ENCODE measurements at places on chromosomes 11 and 22. TPM values are rescaled to one million over a fixed set of nuclear protein-coding genes. Genes with fewer than 3 reads are reported as not detected.

P2RY2 gene
- total RNA-seq, result 2.1 TPM

IGLL5 gene
- total RNA-seq, result 3.4 TPM

NUDT8 gene
- total RNA-seq, result 21.8 TPM

GPR152 gene
- total RNA-seq, result not detected

TKFC gene
- 38.6 TPM for total RNA-seq

IMMP1L gene
- total RNA-seq, result 15.3 TPM

RFPL2 gene
- not detected for total RNA-seq

UBASH3B gene
- 0.78 TPM for total RNA-seq

GDPD4 gene
- not detected for total RNA-seq

ZBTB16 gene
- 96.5 TPM for total RNA-seq

CARNS1 gene
- total RNA-seq, result 2.1 TPM

RAG1 gene
- 0.33 TPM for total RNA-seq

DNA sequence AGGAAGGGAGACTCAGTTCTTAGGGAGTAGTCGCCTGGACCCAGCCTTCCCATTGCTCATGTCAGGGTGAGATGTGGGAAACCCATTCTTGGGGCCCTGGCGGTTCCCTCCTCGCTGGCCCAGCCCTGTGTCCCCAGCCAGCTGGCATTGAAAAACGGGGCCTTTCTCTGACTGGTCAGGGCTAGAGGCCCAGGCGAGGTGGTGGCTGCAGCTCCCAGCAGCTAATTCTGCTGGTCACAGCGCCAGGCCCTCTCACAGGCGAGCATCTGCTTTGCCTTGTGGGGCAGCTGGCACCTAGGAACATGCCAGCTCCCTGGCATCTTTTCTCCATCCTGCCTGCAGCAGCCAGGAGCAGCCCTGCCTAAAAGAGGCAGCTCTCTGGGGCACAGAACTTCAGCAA lies 20.1 kb downstream of the TSPAN18 start:
- H3K27me3 ChIP-seq, result no peaks in the 10 kb centered on the region
- no peak for DNase-seq
- no peaks in the 10 kb centered on the region for H3K4me1 ChIP-seq
- H3K36me3 ChIP-seq, result no peaks in the 10 kb centered on the region
- no peak overlapping the region for H3K27ac ChIP-seq
- H3K4me3 ChIP-seq, result no peak overlapping the region

DNA sequence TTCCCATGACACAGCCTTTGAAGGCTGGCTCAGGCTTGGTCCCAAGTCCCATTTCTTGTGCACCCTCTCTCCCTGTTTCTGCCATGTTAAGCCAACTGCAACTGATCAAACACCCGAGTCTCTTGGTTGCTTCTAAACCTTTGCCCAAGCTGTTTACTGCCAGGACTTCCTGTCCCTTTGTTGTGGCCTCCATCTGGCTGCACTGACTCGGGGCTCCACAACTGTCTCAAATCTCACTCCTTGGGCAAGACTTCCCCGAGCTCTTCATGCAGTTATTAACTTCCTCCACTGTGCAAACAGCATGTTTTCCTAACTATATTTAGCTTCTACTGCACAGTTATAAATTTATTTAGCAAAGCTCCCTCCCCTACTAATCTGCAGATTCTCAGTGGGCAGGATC lies 4.3 kb downstream of the VPREB1 start:
- no peaks in the 10 kb centered on the region for H3K36me3 ChIP-seq
- H3K4me3 ChIP-seq, result no peak overlapping the region
- H3K4me1 ChIP-seq, result no peaks in the 10 kb centered on the region
- no peak overlapping the region for H3K27ac ChIP-seq
- no peak for DNase-seq
- H3K27me3 ChIP-seq, result no peaks in the 10 kb centered on the region

GRCh38 chr11:2418693-2419360 lies 18.3 kb downstream of the TSSC4 start:
- H3K36me3 ChIP-seq, result no peaks in the 10 kb centered on the region
- no peak overlapping the region for H3K27ac ChIP-seq
- no peak overlapping the region for H3K4me3 ChIP-seq
- DNase-seq, result no peak
- H3K4me1 ChIP-seq, result peaks cover 14% of the 10 kb centered on the region

- H3K27me3 ChIP-seq, result no peaks in the 10 kb centered on the region
- peaks cover 25% of the 10 kb centered on the region for H3K36me3 ChIP-seq
- no peak overlapping the region for H3K27ac ChIP-seq
- no peaks in the 10 kb centered on the region for H3K4me1 ChIP-seq
- DNase-seq, result no peak
These were observed 25.5 kb downstream of the CTTN start for GRCh38 chr11:70423523-70424505.

DNA sequence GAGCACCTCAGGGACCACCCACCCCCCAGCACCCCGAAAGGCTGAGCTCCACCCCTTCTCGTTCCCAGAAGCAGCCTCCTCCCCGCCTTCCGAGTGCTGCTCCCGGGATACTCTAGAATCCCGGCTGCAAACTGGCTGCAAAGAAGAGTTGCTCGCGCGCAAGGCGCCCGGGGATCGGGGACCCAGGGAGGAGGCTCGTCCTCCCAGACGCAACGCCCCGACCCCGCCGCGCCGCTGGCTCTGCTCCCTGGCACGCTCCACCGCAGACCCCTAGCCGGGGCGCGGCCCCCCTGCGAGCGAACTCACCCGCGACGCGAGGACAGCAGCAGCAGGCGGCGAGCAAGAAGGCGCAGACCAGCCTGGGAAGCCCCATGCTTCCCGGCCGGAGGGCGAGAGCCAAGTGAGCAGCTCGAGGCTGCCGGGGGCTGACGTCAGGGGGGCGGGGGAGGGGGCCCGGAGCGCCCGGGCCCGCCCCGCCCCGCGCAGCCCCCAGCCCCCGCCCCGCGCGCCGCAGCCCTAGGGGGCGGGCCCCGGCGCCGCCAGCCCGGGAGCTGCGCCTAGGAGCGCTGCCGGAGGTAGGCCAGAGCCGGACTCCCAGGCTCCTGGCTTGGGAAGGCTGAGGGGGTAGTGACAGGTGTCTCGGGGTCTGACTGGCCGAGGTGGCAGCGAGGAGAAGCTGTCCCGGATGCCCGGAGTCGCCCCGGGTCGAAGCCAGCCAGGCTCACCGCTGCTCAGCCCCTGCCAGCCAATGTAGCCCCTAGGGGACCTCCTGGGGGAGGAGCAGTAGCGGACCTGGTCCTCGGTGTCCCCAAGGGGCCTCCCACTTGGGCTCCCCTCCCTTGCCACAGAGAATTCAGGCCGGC lies at the start of gene MCAM:
MCAM (minus strand) TSS at position 402 of the 863 bp plus-strand sequence; CDS start at position 373, 29 bp downstream.
- peak; percentile 41 for DNase-seq
- peak within 1 kb of the TSS; percentile 80 for H3K27ac ChIP-seq
- peak within 1 kb of the TSS; percentile 41 for H3K4me3 ChIP-seq
- no peaks in the 10 kb centered on the region for H3K36me3 ChIP-seq
- H3K27me3 ChIP-seq, result no peaks in the 10 kb centered on the region

DNA sequence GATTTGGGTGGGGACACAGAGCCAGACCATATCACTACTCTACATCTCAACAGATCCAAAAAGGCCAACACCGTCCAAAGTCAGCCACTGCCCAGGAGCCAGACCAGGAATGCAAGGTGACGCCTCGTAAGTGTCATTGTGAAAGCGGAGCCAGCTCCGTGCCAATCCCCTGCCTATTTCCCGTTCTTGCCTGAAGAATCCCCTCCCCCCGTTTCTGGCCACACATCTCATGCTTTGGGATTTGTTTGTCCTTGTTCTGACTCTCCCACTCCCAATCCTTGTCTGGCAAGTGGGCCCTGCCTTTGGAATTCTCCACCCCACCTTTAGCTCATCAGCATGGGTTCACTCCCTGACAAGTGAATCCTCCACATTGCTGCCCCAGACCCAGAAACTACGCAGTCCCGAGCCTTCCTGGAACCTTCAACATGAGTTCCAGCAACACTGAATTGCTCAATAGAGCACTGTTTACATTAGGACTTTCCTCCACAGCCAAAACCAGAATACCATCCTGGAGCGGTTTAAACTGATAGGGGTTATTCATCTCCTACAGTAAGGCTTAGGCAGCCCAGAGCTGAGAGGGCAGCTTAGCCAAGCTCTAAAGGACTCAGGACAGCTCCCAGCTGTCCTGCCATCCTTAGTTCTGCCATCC lies 6.0 kb upstream of the SLC35C1 start:
- no peak overlapping the region for H3K4me3 ChIP-seq
- no peaks in the 10 kb centered on the region for H3K27me3 ChIP-seq
- H3K27ac ChIP-seq, result no peak overlapping the region
- peak; percentile 31 for DNase-seq

DNA sequence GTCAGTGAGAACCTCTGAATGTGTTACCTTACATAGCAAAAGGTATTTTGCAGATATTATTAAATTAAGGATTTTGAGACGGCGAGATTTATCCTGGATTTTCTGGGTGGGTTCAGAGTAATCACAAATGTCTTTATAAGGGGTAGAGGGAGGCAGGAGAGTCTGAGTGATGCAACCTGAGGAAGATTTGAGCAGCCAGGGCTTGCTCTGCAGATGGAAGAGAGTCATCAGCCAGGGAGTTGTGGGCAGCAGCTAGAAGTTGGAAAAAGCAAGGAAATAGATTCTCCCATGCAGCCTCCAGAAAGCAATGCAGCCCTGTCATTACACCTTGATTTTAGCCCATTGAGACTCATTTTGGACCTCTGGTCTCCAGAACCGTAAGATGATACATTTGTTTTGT lies 4.1 kb upstream of the WDR74 start:
- peaks cover 25% of the 10 kb centered on the region for H3K4me1 ChIP-seq
- DNase-seq, result no peak
- H3K4me3 ChIP-seq, result no peak overlapping the region
- H3K27me3 ChIP-seq, result no peaks in the 10 kb centered on the region
- no peaks in the 10 kb centered on the region for H3K36me3 ChIP-seq
- H3K27ac ChIP-seq, result no peak overlapping the region

- H3K36me3 ChIP-seq, result no peaks in the 10 kb centered on the region
- no peak overlapping the region for H3K4me3 ChIP-seq
- H3K27ac ChIP-seq, result peak overlapping the region; percentile 85
These were observed 5.2 kb downstream of the FXYD2 start for GRCh38 chr11:117819096-117820040.

DNA sequence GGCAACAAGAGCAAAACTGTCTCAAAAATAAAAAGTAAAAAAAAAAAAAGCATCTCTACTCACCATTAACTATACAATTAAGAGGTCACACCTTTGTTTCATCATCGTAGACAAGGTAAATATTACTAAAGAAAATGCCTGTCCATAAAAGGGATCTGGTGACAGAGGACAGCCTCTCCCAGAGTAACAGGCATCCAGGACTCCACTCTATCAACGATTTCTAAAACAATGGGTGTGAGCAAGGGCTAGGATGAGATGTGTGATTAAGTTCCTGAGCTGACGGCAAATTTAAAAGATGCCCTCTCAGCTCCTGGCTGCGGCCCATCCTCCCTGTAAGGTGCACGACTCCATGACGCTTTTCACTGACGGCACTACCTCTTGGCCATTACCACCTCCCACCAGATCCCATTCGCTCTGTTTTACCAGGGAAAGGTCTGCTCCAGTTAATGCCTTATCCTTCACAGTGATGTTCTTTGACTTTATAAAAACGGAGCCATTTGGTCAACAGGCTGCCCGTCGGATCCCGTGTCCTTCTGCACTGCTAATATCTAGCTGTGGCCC lies 2.3 kb upstream of the TMEM45B start:
- H3K4me3 ChIP-seq, result no peak overlapping the region
- H3K36me3 ChIP-seq, result no peaks in the 10 kb centered on the region
- no peak for DNase-seq
- H3K27ac ChIP-seq, result no peak overlapping the region

- no peaks in the 10 kb centered on the region for H3K27me3 ChIP-seq
- H3K4me1 ChIP-seq, result no peaks in the 10 kb centered on the region
- H3K4me3 ChIP-seq, result no peak overlapping the region
- no peaks in the 10 kb centered on the region for H3K36me3 ChIP-seq
- no peak for DNase-seq
These were observed 471.1 kb downstream of the TBC1D22A start for GRCh38 chr22:47233316-47234243.

GRCh38 chr22:24406322-24407277 lies 20.8 kb upstream of the ADORA2A start:
- H3K36me3 ChIP-seq, result no peaks in the 10 kb centered on the region
- no peaks in the 10 kb centered on the region for H3K27me3 ChIP-seq
- DNase-seq, result no peak
- H3K4me3 ChIP-seq, result no peak overlapping the region
- H3K27ac ChIP-seq, result no peak overlapping the region

- DNase-seq, result no peak
- H3K4me3 ChIP-seq, result no peak overlapping the region
- no peaks in the 10 kb centered on the region for H3K27me3 ChIP-seq
- H3K36me3 ChIP-seq, result no peaks in the 10 kb centered on the region
- no peaks in the 10 kb centered on the region for H3K4me1 ChIP-seq
These were observed 867.2 kb upstream of the RAG2 start for GRCh38 chr11:37465221-37465620.

GRCh38 chr11:12274056-12274455 lies 103.3 kb upstream of the PARVA start:
- H3K36me3 ChIP-seq, result no peaks in the 10 kb centered on the region
- peaks cover 24% of the 10 kb centered on the region for H3K4me1 ChIP-seq
- no peak overlapping the region for H3K27ac ChIP-seq
- no peak overlapping the region for H3K4me3 ChIP-seq
- no peaks in the 10 kb centered on the region for H3K27me3 ChIP-seq
- peak; percentile 85 for DNase-seq

- no peaks in the 10 kb centered on the region for H3K36me3 ChIP-seq
- DNase-seq, result peak; percentile 81
- no peak overlapping the region for H3K4me3 ChIP-seq
- peak overlapping the region; percentile 82 for H3K27ac ChIP-seq
- H3K4me1 ChIP-seq, result peaks cover 54% of the 10 kb centered on the region
These were observed 113.8 kb downstream of the RBFOX2 start for GRCh38 chr22:35914665-35915476.

DNA sequence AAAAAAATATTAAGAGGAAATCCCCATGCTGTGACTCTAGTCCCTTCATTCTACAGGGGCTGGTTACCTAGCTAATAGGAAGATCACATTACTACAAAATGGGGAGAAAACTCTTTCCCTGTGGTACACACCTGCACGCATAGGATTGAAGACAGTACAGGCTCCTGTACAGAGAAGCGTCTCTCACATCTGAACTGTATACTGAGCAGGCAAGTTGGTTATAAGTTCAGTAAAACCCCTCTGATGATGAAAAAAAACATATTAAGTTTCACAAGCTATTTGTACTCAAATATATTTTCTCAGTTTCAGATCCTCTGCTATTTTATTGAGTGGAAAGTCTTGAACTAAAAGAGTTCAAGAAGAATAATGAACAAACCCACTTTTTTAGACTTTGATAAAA lies 156.9 kb upstream of the HSD17B12 start:
- H3K27ac ChIP-seq, result no peak overlapping the region
- no peaks in the 10 kb centered on the region for H3K4me1 ChIP-seq
- no peaks in the 10 kb centered on the region for H3K27me3 ChIP-seq
- no peaks in the 10 kb centered on the region for H3K36me3 ChIP-seq
- DNase-seq, result no peak
- H3K4me3 ChIP-seq, result no peak overlapping the region

DNA sequence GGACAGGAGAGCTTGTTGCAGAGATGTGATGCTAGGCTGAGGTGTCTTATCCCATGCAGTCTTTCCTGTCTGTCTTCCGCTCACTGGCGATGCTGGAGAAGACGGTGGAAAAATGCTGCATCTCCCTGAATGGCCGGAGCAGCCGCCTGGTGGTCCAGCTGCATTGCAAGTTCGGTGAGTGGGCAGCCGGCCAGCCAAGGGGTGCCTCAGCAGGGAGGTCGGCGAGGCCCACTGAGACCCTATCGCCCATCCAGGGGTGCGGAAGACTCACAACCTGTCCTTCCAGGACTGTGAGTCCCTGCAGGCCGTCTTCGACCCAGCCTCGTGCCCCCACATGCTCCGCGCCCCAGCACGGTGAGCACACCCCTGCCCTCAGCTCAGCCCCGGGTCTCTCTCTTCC lies 1.7 kb downstream of the RAD9A start:
- no peaks in the 10 kb centered on the region for H3K27me3 ChIP-seq
- H3K4me1 ChIP-seq, result peaks cover 23% of the 10 kb centered on the region
- H3K36me3 ChIP-seq, result peaks cover 8% of the 10 kb centered on the region
- no peak overlapping the region for H3K27ac ChIP-seq
- no peak overlapping the region for H3K4me3 ChIP-seq
- DNase-seq, result no peak
